CD4-positive, alpha-beta memory T cell (primary cell): ENCODE measurements at places on chromosomes 2 and 18. TPM values are rescaled to one million over a fixed set of nuclear protein-coding genes. Genes with fewer than 3 reads are reported as not detected.

GRCh38 chr2:57981083-57981768 lies 65.4 kb upstream of the VRK2 start:
- DNase-seq = no peak

GRCh38 chr2:54546923-54547720 lies 91.0 kb downstream of the SPTBN1 start:
- no peak for DNase-seq

DNA sequence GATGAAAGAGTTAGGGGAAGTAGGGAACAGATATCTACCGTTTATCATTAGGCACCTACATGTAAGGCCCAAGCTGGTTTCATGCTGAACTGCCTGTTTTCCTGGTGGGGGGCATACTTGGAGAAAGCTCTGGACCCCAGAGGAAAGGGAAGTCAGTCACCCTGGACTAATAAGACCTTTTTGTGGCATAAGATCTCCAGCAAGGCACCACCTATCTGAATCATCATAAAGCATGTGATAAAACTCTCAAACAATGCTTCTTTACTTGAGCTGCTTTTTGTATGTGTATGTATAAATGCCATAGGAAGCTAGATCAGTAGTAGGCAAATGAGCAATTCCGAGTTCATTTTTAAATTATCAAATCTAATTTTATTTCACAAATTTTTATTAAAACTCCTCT lies 104.8 kb downstream of the TANC1 start:
- no peak for DNase-seq

- no peak for DNase-seq
Observed at GRCh38 chr2:158255257-158255656, 153.6 kb downstream of the UPP2 start.

DNA sequence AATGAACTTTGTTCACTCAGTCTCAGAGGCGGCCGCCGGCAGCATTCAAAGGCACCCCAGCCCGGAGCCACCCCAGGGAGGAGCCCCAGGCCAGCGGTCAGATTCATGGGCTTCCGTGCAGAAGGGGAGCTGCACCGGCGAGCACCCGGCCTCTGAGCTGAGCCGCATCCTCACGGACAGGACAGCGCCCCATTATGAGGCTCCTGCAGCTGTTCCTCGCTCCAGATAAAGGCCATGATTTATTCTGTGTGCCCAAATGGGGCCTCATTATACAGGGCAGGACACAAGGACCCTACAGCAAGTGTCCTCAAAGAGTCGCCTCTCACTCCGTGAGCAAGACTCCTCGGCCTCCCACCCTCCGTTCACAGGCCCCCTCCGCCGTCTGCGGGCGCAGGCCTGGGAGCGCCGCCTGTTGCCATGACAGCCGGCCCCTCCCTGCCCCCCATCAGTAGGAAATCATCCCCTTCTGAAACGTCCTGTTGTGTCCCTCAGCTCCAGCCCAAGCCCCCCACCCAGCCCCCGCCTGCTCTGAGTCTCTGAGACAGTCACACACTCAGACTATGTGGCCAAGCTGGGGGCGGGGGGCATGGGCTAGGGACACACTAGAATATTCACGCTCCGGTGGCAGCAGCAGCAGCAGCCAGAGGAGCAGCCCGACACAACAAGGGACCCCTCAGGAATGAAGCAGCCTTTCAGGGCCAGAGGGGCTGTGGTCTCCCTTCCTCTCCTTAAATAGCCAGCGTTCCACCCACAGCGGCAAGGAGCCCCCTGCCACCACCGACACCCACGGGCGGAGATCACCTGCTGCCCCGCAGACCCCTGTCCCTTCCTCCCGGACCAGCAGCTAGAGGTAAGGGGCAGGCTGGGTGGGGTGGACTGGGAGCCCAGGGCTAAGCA lies at the start of gene GPR17:
GPR17 (plus strand) TSS at position 759 of the 897 bp plus-strand sequence. CDS start 4,583 bp downstream, outside the sequence.
- no peak for DNase-seq

- no peak for DNase-seq
Observed at GRCh38 chr18:31489311-31489710, 8.7 kb upstream of the DSG2 start.

- no peak for DNase-seq
Observed at GRCh38 chr18:80009661-80010550, 21.5 kb upstream of the TXNL4A start.

DNA sequence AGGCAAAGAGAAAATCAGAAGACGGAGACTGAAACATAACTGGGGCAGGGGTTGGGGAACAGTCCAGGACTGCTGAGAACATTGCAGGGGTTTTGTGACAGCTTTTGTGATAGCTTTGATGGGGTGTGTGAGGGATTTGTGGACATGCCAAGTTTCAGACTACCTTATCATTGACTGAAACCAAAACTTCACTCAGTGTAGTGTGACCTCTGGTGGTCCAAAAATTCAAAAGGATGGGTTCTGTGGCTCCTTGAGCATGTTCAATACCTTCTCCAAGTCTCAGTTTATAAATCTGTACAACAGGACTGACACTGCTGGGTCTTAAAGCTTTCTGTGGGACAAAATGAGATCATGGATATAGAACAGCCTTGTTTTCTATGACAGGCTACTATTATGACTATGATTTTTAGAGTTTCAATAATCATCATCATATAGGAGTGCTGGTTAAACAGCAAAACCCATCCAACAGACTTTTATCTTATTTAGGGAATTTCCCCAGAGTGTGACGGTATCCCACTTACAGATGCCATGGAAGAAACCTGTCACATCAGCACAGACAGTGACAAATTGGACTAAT lies 259.2 kb upstream of the SLC14A2 start:
- DNase-seq = no peak

GRCh38 chr2:212536817-212537725 lies 1.5 kb downstream of the ERBB4 start:
- no peak for DNase-seq

GRCh38 chr2:100418406-100418962 lies 1.0 kb upstream of the CHST10 start:
- DNase-seq = no peak

- DNase-seq = no peak
Observed at GRCh38 chr2:65351234-65351947, 81.0 kb downstream of the SPRED2 start.

The TMEM169 gene
- 3.6 TPM for total RNA-seq

DNA sequence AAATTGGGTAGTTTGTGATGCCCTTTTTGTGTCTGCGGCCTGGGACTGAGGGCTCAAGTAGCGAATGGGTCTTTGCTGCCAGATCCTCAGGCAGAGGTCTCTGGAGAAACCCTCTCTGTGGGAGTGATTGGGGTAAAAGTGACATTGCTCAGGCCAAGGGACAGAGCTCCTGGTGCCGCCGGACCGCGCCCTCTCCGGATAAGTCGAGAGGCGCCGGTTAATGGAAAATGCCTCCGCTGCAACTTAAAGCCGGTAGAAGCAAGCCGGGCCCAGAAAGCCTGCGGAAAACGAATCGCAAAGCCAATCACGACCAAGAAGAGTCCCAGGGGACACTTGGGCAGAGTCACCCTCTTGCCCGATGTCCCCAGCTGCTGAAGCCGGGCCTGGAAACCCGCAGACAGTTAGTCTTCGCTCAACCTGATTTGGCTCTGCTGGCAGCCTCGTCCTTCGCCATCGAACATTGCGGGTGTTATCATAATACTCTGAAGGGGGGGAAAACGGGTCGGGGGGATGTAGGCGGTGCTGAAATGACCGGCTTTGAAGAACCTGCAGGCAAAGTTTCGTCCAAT lies 352 bp upstream of the HOXD12 start:
- DNase-seq = no peak

The C1GALT1C1L gene
- total RNA-seq = not detected
